RPMI7951 (cell line): ENCODE measurements at places on chromosomes 7 and 10. TPM values are rescaled to one million over a fixed set of nuclear protein-coding genes. Genes with fewer than 3 reads are reported as not detected.
A peak's percentile ranks its signal among the peaks of the same experiment; 100 is the strongest.

FAM53B gene
- 6.7 and 7.3 TPM in 2 replicates for total RNA-seq

PTPRZ1 gene
- total RNA-seq, result 4.6 and 10.0 TPM in 2 replicates

- no peak for DNase-seq
These were observed 132.7 kb downstream of the CNOT4 start for GRCh38 chr7:135377171-135377570.

NYAP1 gene
- total RNA-seq, result not detected in 2 replicates

DNA sequence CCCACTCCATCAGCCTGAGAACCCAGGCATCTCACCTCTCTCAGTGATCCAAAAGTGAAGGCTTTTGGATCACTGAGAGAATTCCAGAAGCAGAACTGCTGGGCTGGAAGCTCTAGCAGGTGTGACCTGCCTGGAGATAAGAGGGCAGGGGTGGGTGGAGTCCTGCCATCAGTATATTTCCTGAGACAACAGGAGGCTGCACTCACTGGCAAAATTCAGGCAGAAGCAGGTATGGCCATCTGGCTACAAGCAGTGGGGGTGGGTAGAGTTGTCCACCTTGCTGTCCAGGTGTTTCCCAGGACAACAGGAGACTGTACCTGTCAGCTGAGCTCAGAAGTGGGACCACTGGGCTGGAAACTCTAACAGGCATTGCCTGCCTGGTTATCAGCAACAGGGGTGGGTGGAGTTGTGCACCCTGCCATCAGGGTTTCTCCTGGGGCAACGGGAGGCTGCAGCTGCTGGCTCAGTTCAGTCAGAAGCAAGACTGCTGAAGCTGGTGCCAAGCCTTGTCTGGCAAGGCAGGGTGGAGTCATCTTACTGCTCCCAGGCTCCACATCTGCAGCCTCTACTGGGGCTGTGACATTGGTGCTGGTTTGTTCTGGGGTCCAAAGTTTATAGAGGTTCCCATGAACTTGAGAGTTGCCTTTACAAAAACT lies 47.2 kb upstream of the SFTPD start:
- DNase-seq, result no peak

DNA sequence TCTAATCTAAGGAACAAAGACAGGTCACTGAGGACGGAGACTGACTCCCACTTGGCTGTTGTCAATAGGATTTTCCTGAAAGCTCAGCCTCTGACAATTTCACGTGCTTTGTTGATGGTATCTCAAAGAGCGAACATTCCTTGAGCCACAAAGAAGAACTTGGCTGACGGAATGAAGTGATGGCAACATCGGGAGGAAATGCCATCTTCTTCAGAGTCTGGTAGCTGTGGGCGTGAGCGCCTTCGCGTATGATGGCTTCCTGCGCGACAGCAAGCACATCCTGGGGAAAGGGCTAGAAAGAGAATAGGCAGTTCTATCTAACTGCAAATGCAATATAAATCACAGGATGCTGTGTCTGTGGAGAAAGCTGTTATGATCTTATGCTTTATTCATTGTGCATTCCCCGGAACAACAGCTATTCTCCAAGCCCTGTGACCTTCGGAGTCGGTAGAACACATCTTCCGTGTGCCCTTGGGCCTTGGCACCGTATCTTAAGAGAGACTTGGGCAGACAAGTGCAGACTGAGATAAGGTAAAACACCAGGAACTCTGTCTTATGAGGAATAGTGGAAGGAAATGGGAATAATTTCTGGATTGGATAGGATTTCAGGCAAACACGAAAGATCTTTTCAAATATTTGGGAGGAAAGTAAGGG lies 19.6 kb upstream of the GTPBP4 start:
- DNase-seq, result no peak

DNA sequence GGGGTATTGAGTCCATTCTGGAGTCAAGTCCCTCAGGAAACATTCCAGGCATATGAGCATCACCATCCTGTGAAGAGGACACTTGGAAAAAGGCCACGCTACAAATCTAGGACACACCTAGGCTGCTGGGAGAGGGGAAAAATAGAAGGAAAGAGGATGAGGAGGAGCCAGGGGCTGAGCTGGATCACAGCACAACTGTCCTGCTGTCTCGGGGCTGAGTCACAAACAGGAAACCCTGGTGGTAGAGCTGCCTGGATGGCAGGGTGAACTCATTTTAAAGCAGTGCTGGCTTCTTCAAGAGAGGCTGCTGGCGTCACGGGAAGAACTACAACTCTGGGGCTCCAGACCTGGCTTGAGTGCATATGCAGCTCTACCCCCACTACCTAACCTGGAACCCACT lies 151.5 kb downstream of the RNF216 start:
- DNase-seq, result peak; percentile 85

DNA sequence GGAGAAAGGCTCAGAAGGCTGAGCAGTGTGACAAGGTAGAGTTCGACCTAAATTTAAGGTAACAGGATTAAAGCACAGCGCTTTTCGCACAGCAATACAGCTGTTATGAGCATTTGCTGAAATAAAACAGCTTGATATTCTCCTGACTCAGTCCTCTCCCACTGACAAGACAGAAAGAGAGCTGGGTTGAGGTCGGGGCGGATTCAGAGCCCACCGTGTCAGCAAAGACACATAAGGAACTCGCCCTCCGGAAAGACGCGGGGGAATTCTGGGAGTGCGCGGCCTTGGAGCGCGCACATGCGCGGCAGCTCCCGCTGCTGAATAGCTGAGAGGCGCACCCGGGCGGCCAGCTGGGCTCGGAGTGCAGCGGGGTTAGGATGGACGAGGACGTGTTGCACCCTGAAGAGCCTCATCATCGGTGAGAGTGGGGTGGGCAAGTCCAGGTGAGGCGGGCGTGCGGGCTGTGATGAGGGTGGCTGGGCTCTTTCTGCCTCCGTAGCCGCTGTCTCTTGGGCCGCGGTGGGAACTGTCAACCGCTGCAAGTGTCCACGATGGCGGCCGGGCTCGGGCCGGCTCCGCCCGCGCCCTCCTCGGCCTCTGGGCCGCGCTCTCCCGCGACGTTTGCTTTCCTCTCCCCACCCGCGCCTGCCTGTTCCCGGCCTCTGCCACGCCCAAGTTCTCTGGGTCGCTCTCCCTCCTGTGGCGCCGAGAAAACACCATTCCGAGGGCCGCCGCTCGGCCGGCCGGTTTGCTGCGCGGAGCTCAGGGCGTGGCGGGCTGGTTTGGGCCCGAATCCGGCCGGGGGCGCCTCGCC lies 120.6 kb downstream of the LYZL1 start:
- peak; percentile 79 for DNase-seq

DNA sequence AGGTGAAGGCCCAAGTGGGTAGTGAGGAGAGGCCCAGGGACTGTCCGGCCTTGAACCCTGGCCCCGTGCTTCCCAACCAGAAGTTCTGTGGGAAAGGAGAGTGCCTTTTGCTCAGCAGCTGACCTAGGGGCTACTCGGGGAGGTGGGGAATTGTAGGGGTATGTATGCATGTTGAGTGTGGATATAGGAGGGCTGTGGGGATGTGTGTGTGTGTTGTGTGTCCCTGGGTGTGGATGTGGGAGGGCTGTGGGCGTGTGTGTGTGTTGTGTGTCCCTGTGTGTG lies 12.2 kb downstream of the EPHB6 start:
- DNase-seq, result no peak

DNA sequence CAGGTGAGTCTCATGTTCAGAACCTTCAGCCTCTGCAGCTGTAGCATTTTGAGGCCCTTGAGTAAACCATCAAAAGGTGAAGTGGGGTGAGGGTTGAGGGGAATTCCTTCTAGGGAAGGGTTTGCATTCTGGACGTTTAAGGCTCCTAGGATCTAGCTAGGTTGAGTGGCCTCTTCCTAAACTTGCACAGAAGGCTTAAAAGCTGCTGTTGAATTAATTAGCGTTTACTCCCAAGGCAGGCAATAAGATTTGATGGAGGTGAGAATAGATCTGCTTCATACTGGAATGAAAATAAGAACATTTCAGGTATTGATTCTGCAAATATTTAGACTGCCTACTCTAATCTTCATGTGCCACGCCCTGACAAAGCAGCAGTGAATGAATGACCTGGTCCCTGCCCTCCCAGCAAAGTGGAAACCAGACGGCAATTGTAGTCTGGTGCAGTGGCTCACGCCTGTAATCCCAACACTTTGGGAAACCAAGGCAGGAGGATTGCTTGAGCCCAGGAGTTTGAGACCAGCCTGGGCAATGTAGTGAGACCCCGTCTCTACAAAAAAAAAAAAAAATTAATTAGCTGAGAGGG lies 11.4 kb upstream of the KPNA7 start:
- DNase-seq, result no peak

- DNase-seq, result no peak
These were observed 87.4 kb downstream of the BUB3 start for GRCh38 chr10:123241391-123242141.

- no peak for DNase-seq
These were observed 110.3 kb downstream of the VIPR2 start for GRCh38 chr7:159034394-159034793.

GRCh38 chr7:90777041-90777440 lies 180.9 kb downstream of the CDK14 start:
- no peak for DNase-seq

PRRT4 gene
- total RNA-seq, result not detected in 2 replicates
